ENCODE measurements at places on chromosomes 2 and 18.
A peak's percentile ranks its signal among the peaks of the same experiment; 100 is the strongest.

- DNase-seq, result no peak
These were observed 94.3 kb downstream of the MREG start for GRCh38 chr2:215918901-215919599.

GRCh38 chr2:120763508-120763907 lies 27.8 kb downstream of the GLI2 start:
- no peak for DNase-seq

- no peak for DNase-seq
These were observed 40.5 kb upstream of the REL start for GRCh38 chr2:60840880-60841279.

- DNase-seq, result no peak
These were observed 23.7 kb downstream of the FN1 start for GRCh38 chr2:215411941-215412743.

- peak; percentile 65 for DNase-seq
These were observed 77.8 kb downstream of the MBP start for GRCh38 chr18:77054606-77055428.

DNA sequence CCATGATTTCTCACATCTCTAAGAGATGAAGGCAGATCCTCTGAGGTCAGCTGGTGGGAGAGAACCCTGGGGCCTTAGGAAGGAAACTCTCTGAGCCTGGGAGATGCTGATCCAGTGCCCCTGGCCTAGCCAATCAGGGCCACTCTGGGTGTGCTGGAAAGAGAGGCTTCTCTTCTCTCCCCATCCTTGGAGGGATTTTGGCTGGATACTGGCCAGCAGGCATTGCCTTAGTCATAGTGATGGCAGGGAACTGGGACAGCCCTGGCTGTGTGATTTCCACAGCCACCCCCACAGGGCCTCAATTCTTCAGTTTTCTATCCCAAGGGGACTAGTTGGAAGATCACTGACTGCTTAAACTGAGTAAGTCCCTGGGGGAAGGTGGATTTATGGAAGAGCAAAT lies 26.6 kb upstream of the PLB1 start:
- no peak for DNase-seq

DNA sequence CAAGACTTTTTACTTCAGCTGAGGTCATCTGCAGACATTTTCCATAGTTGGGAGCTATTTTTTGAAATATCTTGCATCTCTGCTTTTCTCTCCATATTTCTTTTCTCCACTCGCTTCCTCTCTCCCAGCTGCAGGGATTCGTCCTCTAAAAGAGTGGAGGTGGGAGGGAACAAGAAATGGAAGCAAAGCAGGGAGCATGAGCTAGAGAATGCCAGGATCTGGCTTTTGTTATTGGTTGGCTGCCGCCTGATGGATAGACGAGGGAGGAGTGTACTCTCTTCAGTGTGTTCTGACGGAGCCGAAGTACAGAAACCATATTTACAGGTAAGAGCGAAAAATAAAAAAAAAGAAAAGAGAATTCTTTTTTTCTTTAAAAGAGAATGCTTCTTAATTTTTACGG lies at the start of gene CSRNP3:
Gene CSRNP3, plus strand, starts transcription at position 282 of the 400 bp plus-strand sequence. CDS start 125,368 bp downstream, outside the sequence.
- no peak for DNase-seq

DNA sequence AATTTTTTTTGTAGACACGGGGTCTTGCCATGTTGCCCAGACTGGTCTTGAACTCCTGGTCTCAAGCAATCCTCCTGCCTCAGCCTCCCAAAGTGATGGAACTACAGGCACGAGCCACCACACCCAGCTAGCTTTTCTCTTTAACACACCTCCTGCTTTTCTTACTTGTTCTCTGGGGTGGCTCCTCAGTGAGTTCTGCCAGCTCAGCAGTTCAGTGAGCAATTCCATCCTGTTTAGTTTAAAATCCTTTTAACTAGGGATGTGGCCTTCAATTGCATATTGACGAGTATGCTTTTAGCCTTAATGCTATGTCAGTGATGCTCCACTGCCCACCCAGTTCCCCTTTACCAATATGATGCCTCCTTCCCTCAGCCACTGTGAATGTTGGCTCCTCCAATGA lies 16.1 kb downstream of the ZNF397 start:
- no peak for DNase-seq

GRCh38 chr2:39736640-39737039 lies 42.4 kb downstream of the THUMPD2 start:
- DNase-seq, result no peak

- DNase-seq, result no peak
These were observed 36.7 kb upstream of the TTC39C start for GRCh38 chr18:23977719-23978483.

DNA sequence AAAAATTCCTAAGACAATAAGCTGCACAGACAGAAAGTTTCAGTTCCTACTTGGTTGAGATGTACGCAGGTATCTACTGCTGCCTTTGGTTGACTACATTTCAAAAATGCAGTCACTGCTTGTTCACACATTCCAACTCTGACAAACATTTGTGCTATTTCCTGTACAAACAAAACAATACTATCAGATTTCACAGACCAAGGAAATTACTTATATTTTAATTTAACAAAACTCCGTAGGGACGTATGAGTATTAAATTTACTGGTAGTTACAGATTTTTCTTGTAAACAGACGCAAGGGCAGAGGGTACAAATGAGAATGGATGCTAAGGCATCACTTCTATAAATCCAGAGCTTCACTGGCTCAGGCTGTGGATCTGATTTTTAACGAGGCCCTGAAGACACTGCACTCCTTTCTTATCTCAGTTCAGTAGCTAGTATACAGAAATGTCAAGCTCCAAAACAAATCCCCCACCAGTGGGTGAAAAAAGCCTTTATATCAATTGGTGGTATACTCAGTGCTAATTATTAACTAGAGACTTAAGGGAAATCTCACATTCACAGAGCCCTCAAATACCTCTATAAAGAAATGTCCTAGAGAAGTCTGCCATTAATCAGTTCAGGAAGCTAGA lies 31.7 kb upstream of the TTC32 start:
- DNase-seq, result no peak

GRCh38 chr2:96512341-96512740 lies 7.2 kb upstream of the NEURL3 start:
- no peak for DNase-seq

- no peak for DNase-seq
These were observed 254.8 kb downstream of the SATB2 start for GRCh38 chr2:199202964-199203363.

GRCh38 chr2:191950132-191950874 lies 103.4 kb upstream of the CAVIN2 start:
- no peak for DNase-seq

- no peak for DNase-seq
These were observed 271.3 kb downstream of the KCNS3 start for GRCh38 chr2:18149660-18150246.

DNA sequence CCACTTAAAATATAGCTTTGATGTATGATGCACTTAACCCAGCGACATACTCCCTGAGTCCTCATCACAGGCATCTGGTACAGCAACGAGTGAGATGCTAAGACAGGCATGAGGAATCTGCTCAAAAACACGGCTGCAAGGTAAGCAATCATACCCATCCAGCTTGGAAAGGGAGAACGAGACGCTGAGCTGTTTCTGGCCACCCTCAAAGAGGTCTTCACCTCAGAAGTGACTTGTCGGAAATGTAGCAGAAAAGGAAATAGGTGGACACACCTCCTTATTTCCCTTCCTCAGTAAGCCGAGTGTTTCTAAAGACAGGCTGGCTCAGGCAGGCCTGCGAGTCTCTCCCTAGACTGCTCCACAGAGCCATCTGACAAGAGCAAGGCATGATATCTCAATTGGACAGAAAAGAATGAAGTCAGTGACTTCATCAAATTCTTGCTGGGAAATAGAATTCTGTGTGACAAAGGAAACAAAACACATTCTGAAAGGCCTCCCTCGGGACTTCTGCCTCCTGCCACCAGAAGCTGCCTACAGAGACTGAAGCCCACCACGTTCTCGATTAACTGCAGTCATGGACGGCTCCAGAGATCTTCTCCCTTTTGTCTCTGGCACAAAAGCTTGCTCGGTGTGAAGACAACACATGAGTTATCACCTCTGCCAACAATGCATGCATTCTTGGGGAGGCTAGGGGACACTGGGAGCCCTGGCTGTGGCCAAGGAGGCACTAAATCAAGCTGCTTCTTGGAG lies 84.3 kb downstream of the UXS1 start:
- DNase-seq, result no peak

- no peak for DNase-seq
These were observed 40.7 kb downstream of the SLC4A1AP start for GRCh38 chr2:27704342-27704876.

GRCh38 chr2:178197791-178198190 lies 3.5 kb downstream of the OSBPL6 start:
- DNase-seq, result no peak

GRCh38 chr2:199309411-199309810 lies 148.3 kb downstream of the SATB2 start:
- DNase-seq, result no peak

DNA sequence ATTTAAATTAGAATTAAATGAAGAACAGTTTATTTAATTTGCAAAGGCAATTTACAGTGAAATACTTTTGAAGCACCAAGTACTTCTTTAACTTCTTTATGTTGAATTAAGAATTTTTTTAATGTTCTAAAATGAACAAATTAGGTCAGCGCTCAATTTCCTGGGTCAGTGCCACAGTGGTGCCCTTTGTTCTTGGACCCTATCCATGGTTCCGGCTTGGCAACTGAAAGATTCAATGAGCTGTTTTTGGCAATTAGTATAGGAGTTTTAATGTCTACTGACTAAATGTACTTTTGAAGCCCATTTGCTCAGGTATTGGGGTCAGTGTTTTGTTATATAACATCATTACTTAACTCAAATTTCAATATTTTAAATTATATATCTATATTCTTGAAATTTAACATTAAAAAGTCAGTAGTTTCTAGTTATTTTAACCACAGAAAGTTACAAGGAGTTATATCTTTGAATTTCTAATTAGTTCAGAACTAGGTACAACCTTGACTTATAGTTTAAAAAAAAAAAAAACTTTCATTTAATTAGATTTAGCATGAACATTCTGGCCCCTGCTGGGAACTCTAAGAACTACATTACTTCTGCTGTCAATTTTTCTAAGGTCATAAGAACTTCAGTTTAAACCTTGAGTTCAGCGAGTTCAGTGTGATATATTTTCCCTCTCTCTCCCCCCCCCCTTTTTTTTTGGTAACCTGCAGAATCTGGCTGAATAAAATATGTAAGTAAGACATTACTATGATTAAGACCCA lies 7.6 kb upstream of the MSTN start:
- no peak for DNase-seq

- DNase-seq, result no peak
These were observed 10.2 kb upstream of the TTC32 start for GRCh38 chr2:19911808-19912509.

DNA sequence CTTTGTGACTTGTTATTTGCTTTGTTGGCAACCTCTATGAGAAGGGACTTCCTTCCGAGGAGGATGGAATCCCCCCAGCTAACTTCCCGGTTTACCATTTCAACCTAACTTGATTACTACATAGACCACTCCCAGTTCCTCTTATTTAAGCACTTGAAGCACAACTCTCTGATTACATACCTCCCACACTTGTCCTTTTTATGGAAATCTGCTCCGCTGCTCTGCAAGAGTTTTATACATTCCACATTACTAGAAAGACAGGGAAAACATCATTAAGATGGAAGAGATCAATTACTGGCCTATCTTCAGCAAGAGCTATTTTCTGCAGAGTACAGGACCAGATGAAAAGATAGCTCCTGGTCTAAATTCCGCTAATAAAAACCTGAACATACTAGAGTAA lies 160.0 kb upstream of the PGAP1 start:
- DNase-seq, result no peak

GRCh38 chr2:201607568-201607967 lies 35.7 kb downstream of the TMEM237 start:
- DNase-seq, result no peak

GRCh38 chr2:183927406-183928325 lies 670.7 kb upstream of the ZNF804A start:
- DNase-seq, result no peak

DNA sequence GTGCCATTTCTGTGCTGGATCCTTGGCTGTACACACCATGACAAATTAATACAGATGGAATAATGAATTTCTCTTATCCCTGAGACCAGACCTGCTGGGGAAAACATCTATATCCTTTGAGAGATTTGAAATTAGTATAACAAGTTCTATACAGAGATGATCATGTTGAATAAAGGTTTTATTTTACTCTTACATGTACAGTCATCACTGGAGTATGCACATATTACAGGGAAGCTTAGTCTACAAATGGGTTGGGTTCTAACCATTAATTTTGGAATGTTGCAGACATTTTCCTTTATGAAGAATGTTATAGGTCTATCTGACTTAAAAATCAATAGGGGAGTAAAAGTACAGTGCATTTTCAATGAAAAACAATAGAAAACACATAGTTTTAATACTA lies 29.9 kb upstream of the MMADHC start:
- DNase-seq, result no peak

GRCh38 chr2:72847534-72848315 lies 21.9 kb upstream of the EXOC6B start:
- no peak for DNase-seq

GRCh38 chr2:229636571-229636970 lies 77.8 kb downstream of the DNER start:
- DNase-seq, result no peak

DNA sequence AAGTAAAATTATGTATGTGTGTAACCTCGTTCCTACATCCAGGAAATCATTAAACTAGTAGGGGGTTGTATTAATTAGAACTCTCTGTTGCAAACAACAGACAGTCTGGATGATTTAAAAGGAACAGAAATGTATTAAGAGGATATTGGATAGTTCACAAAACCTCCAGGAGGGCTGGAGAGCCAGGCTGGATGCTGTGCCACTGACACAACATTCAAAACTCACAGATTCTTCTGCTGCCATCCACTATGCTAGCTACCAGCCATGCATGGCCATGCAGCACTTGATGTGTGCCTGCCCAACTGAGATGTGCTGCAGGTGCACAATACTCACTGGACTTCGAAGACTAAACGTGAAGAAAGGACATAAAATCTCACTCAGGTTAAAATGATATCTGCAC lies 48.2 kb upstream of the SH3RF3 start:
- no peak for DNase-seq

- no peak for DNase-seq
These were observed 46.7 kb downstream of the IRS1 start for GRCh38 chr2:226752887-226753286.

DNA sequence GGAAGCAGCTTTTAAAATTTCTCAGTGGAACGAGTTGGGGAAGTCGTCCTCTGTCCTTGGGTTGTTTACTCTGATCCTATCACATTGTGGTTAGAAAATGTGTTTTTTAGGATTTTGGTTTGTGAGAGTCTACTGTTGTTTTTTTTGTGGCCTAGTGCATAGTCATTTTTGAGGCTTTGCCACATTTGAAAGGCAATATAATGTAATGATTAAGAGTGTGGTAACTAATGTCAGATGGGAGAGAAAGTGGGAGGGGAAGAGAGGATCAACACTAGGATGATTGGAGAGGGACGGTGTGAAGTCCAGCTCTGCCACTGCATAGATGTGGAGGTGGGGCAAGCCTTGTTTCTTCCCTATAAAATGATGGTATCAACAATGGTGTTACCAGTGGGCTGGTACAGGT lies 8.5 kb downstream of the SP140L start:
- DNase-seq, result no peak

- no peak for DNase-seq
These were observed 141.7 kb downstream of the ZFP36L2 start for GRCh38 chr2:43084699-43085091.

All from stimulated activated CD8-positive, alpha-beta memory T cell treated with anti-CD3 and anti-CD28 coated beads, Interleukin-7, amount 100 ng/mL, for 4 hours (primary cell).